Transverse colon (tissue), 4 donors: ENCODE measurements at places on chromosomes 6 and 20.

- DNase-seq, result peak; percentile 41
These were observed 43.4 kb upstream of the CDYL start for GRCh38 chr6:4732691-4733315.

DNA sequence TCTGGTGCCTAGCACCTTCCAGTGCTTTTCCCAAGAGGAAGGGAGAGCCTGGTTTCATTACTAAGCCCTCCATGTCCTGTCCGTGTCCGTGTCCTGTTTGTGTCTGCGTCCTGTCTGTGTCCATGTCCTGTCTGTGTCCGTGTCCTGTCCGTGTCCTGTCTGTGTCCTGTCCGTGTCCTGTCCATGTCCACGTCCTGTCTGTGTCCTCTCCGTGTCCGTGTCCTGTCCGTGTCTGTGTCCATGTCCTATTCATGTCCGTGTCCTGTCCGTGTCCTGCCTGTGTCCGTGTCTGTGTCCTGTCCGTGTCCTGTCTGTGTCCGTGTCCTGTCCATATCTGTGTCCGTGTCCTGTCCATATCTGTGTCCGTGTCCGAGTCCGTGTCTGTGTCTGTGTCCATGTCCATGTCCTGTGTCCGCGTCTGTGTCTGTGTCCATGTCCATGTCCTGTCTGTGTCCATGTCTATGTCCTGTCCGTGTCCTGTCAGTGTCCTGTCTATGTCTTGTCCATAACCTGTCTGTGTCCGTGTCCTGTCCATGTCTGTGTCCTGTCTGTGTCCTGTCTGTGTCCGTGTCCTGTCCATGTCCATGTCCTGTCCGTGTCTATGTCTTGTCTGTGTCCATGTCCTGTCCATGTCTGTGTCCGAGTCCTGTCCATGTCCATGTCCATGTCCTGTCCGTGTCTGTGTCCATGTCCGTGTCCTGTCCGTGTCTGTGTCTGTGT, 54.4 kb upstream of the BHLHE23 start:
- no peak for DNase-seq

GRCh38 chr6:32436186-32436585, 3.5 kb upstream of the HLA-DRA start:
- no peak for DNase-seq

DNA sequence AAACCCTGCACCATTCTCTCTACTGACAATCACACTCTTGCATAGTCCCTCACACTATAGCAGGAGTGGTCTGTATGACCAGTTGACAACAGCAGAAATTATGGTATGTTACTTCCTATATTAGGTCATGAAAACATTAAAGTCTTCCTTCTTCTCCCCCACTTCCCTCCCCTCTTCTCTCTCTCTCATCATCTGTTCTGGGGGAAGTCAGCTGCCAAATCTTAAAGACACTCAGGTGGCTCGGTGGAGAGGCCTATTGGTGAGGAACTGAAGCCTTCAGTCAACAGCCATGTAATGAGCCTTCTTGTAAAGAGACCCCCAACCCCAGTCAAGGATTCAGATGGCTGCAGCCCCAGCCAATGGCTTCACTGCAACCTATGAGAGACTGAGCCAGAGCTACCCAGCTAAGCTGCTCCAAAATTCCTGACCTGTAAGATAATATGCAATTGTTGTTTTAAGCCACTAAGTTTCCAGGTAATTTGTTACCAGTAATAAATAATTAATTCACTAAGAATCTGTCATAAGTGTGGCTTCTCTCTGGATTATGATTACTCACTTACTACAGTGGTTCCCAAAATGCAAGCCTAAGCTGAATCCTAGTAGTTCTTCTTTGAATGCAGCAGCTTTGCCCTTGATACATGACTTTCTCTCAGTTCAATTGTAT, 11.2 kb upstream of the TSBP1 start:
- DNase-seq, result no peak

DNA sequence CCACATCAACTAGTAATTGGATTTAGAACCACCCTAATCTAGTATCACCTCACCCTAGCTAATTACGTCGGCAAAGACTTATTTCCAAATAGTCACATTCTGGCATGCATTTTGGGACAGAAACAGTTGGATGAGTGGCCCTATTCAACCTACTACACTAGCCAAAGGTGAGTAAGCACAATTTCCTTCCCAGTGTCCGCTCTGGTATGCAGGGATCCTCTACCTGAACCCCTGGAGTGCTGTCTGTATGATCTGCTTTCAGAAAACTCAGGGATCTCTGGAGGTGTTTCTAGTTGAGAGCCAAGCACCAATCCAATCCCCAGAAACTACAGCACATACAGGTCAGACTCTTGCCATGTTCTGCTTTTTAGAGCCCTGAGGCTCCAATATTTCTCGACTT, 717.4 kb upstream of the MANEA start:
- DNase-seq, result no peak

DNA sequence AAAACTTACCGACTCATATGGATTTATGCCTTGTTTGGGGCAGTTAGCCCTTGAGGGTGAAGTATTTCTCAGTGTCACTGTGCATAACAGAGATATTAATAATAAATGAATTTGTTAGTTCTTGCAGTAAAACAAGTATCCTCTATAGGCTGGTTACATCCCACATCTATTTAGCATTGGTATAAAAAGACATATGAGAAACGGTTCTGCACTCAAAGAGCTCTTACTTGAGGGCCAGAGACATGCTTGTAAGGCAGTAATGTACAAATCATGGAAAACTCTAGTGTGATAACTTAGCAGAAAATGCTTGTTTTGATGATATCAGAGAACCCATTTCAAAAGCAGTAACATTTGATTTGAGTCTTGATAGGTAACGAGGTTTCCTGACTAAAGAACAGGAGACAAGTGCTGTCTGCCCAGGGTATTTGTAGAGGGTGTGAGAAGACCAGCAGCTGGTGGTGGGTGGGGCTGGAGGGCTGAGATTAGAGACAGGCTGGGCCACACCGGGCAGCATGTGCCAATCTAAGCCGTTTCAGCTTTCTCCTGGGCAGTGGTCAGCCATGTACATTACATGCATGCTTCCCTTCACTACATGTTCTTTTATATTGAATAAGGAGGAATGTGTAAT, 46.3 kb downstream of the TULP4 start:
- peak; percentile 46 for DNase-seq

DNA sequence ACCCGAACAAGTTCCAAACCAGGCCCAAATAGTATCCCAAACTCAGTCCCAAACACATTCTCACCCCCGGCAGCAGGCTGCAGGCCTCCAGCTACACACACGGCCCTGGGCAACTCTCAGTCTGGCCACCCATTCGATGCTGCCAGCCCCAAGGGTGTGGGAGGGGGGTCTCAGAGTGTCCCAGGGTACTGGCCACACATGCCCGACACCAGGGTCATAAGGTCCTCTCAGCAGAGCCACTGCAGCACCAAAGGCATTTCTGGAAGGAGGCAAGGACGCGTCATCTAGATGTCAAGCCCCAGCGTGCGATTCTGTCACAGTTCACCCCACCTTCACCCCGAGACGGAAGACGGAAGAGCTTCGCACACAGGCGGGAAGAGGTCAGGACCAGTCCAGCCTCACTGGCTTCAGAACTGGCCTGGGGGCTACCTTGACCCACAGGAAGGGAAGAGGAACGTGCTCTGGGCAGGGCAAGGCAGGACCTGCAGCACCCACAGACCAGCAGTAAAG, 9.5 kb downstream of the MYL9 start:
- no peak for DNase-seq

GRCh38 chr6:153162172-153162571, 31.1 kb upstream of the RGS17 start:
- DNase-seq, result no peak

DNA sequence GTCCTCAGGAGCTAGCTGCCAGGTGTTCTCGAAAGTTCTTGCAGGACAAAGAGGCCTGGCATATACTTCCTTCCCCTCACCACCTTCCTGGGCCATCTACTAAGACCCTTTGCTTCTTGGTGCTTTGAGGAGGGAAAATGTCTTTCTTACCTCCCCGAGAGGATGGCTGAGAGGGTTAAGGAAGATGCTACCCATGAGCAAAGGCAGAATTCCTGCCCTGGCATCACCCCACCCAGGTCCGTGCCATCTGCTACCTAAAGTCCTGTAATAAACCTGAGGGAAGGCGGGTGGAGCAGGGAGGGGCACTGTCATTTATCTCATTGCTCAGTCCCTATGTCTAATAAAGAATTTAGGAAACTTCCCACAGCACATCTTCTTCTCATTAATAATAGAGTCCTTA, 16.2 kb downstream of the GFOD1 start:
- DNase-seq, result no peak

DNA sequence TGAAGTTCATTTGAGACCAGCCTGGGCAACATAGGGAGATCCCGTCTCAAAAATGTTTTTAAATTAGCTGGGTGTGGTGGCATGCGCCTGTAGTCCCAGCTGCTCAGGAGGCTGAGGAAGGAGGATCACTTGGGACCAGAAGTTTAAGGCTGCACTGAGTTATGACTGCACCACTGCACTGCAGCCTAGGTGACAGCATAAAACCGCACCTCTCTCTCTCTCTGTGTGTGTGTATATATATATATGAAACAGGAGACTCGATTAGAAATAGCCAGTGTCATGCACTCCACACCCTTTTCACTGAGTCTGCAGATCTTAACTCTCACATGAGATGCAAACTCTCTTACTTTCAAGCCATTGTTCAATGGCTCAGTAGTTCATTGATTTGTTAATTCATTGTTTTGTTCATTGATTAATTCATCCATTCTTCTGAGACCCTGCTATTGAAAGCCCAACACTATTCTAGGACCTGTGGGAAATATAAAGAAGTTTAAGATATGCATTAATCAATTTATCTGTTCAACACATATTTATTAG, 52.4 kb upstream of the MRPS10 start:
- DNase-seq, result no peak

GRCh38 chr20:63696306-63696627, 185 bp upstream of the TNFRSF6B start:
- DNase-seq, result peak; percentile 60

GRCh38 chr6:31197559-31198305, 27.2 kb upstream of the POU5F1 start:
- DNase-seq, result peak; percentile 95

GRCh38 chr6:70616728-70617260, 50.1 kb downstream of the SDHAF4 start:
- peak; percentile 14 for DNase-seq
